Fibroblast of lung (primary cell): ENCODE measurements at places on chromosomes 5 and 9. TPM values are rescaled to one million over a fixed set of nuclear protein-coding genes. Genes with fewer than 3 reads are reported as not detected.

GRCh38 chr5:120155873-120156272, 308.2 kb upstream of the PRR16 start:
- no peak for DNase-seq

HTR1A gene
- total RNA-seq, result not detected in 2 replicates

DNA sequence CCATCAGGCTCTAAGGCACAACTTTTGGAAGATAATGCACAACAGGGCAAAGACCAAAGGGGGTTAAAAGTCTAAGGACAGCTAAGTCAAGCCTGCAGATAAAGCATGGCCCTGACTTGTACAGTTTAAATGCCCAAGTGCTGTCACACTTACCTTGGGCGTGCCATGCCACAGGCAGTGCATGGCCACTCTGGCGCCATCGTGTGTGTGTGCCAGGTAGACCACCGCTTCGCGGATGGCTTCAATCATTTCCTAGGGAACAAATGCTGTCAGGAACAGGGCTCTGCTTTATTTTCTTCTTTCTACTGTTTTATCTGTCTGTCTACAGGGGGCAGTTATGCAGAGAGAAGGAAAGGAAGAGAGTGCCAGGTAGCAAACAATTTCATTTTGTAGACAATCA, 19.3 kb downstream of the PUM3 start:
- DNase-seq, result peak; percentile 2

DNA sequence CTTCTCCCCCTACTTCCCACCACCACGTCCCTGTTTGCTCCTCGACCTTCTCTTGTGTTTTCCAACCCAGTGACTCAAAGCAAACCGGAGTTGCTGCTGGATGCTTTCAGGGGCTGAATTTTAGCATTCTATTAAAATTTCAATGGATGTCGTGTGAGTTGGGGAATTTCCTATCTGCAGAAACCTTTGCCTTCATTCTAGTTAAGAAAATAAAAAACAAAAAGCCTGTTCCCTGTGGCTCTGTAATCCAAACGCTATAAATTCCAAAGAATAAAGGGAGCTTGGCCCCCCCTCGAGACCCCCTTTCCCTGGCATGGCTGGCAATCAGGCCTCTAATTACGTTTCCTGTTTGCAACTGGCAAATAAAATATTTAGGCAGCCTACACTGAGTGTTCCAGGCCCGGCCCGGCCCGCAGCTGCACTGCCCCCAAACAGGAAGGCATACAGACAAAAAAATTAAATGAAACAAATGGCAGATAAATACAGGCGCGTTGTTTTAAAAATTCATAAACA, 139.4 kb upstream of the PPP1R26 start:
- no peak for DNase-seq

WNT8A gene
- total RNA-seq, result not detected in 2 replicates

DNA sequence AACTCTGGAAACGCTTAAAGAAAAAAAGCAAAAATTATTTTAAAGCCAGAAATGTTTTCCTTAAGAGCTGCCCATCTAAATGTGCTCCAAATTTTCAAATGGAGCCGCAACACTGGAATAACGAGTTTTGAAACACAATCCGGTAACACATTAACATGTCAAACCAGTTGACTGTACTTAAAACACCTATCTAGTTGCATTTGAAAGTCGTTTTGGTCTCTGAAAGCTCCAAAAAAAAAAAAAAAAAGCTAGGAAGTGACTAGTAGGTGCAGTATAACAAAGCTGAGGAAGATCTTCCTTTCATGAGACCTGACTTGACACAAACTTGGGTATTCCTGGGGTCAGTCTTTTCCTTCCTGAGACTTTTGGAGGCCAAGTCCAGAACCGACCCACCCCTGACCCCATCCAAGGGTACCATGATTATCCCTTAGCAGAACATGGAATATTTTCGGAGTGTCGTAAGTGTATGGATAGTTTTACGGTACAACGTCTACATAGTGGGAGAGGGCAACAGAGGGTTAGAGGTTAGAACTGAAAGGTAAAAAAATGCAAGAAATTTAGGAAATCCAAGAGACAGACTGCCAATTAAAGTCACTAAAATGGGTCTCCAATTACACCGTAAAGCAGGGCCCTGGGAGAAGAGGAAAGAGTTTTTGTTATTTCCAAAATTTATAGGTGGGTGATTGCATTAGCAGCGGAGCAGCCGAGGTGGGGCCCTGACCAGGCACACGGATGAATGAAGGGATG, 812 bp downstream of the CETN3 start:
- no peak for DNase-seq

CHSY3 gene
- 0.99 and 1.3 TPM in 2 replicates for total RNA-seq

- DNase-seq, result peak; percentile 80
These were observed 332.4 kb upstream of the EFNA5 start for GRCh38 chr5:108003178-108003577.

DNA sequence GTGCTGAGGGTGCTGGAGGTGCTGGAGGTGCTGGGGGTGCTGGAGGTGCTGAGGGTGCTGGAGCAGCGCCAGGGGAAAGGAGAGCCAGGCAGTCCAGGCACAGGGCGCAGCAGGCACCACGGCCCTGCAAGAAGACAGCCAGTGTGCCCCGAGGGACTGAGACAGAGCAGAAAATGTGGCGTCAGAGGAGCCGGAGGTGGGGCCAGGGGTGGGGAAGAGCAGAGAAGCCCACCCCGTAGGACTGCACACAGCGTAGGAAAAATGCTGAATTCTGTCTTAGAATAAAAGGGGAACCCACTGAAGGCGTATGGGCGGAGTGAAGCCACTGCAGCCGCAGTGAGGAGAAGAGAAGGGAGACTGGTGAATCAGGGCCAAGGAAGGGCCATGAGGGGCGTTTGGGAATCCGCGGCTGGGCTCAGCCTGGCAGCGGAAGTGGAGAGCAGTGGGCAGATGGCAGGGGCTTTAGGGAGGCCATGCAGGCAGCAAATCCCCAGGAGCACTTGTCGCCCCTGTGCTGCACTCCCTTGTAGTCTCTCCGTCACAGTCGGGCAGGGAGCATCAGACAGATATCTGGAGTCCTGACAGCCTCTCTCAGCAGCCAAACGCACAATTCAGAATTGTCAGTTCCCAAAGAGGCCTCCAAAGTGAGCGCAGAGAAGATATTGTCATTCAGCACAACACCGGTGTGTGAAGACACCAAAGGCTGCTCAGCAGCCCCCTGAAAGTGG, 35.9 kb upstream of the LECT2 start:
- no peak for DNase-seq

ZBED3 gene
- 1.0 and 1.7 TPM in 2 replicates for total RNA-seq

GKAP1 gene
- 2.6 TPM in 2 replicates for total RNA-seq

- DNase-seq, result peak; percentile 98
These were observed 10.6 kb upstream of the CSNK1A1 start for GRCh38 chr5:149561848-149562247.

GRCh38 chr5:93607367-93608258, 24.6 kb downstream of the NR2F1 start:
- DNase-seq, result peak; percentile 86
